ENCODE measurements at places on chromosomes 2 and 18.
A peak's percentile ranks its signal among the peaks of the same experiment; 100 is the strongest.

- no peak for DNase-seq
Measured at GRCh38 chr2:138227195-138227594, 262.9 kb downstream of the HNMT start.

DNA sequence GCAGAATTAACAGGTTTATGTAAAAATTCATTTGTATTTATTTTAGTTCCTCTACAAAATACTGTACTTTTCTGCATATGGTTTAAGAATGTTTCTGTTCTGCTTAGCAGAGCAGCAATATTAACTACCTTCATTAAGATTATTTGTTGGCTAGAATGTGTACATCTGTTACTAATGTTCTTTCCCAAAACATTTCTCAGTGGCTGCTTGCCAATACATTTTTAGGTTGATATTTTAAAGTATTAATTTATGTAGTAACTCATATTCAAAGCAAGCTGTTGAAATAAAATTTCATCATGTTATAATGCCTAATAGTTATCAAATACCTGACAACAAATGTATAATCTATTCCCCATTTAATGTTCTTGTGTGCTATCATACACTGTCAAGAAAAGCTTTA is 40.3 kb downstream of the PRKD3 start:
- DNase-seq, result no peak

DNA sequence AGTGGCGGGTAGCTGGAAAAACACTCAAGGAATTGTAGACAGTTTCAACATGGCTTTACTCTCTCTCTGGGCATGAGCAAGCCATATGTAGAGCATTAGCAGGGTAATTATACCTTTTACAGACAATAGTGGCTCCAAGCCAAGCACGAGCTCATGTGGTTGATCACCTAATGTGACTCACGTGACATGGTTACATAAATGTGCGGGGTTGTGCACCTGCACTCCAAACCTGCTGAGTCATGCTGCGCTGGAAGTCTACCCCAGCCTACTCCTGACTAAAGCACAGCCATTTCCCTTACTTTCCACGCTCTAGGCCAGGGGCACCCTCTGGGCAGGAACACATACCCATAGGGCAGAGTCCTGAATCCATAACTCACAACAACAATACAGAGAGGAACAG is 232.8 kb downstream of the MBD5 start:
- DNase-seq, result no peak

GRCh38 chr18:26548415-26549262 is at the start of gene KCTD1:
TSS of gene KCTD1 (minus strand) at chr18:26548553. CDS start at chr18:26548536, 17 bp downstream.
- peak; percentile 70 for DNase-seq

DNA sequence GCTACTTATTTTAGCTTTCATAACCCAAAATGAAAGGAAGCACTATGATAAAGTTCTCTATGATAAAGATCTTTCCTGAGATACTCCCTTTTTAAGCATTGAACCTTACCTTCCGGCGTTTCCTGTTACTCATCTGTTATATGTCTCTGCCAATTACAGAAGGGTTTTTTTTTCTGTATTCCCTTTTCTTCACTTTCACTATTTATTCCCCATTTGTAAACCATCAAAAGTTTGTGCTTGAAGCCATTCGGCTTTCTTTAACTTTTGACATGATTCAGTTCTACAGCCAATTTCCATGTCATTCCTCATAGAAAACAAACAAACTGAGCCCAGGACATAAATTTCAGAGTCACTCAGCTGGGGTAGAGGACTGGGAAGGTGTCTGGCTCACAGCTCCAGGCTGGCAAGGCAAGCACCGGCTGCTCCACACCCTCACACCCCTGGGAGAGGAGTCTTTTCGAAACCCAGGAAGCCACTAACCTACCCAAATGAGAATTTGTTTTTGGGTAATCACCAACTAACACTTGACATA is 429.4 kb upstream of the TRIB2 start:
- no peak for DNase-seq

DNA sequence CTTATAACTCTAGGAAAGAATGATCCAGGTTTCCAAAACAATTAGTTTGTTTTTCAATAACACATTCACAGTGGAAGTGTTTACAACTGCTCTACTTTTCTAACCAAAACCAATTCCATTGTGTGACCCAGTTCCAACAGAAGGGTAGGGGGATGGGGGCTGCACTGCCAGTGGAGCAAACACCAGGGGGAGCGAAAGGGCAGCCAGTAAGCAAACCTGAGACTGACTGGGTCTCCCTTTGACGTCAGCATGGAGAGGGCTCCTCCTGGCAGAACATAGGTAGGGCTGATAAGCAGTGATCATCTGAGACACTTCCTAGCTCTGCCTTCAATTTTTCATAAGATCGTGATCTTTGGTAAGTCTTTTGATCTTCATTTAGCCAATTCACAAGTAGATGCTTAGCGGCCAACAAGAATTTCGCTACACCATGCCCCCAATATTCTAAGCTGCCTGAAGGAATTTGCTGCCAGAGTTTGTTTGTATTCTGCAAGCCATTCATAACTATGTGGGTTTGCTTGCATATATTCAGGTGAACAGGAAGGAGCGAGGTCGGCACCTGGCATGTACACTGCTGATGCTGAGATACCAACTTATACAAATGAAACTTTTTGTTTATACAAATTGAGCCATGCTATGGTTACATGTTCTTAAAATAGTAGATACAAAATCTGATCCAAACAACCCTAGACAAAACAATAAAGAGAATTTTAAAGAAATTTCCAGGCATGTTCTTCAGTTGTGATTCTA is 45.9 kb downstream of the ST6GAL2 start:
- no peak for DNase-seq

GRCh38 chr2:58834404-58834803 is 593.3 kb upstream of the FANCL start:
- DNase-seq, result no peak

- no peak for DNase-seq
Measured at GRCh38 chr2:5938566-5938896, 246.3 kb downstream of the SOX11 start.

DNA sequence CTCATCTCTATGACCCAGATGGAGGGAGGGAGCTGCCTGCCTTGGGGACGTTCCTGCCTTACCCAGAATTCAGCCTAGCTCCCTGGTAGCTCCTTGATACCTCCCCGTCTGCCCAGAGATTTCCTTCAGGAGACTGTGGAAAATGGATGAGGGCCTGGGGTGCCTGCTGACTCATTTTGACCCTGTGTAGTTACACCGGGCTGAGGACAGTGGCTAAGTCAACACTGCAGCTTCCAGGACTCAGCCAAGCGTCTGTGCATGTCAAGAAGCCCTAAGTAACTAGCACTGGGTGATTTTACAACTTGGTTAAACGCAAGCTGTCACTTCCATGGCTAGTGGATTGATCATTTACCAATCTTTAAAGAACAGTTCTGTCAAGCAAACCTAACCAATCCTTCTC is 23.3 kb upstream of the EPAS1 start:
- no peak for DNase-seq

DNA sequence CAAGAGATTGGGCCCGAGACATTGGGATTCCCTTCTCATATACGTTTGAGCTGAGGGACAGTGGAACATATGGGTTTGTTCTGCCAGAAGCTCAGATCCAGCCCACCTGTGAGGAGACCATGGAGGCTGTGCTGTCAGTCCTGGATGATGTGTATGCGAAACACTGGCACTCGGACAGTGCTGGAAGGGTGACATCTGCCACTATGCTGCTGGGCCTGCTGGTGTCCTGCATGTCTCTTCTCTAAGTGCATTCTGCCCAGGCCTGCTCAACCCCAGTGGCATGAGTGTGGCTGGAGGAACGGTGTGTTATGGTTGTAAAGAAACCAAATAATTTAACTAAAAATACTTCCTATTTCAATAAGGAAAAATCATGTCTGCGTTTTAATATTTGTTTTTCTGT is 29.9 kb downstream of the CPO start:
- DNase-seq, result no peak

GRCh38 chr2:207202645-207203044 is 36.9 kb upstream of the KLF7 start:
- no peak for DNase-seq

DNA sequence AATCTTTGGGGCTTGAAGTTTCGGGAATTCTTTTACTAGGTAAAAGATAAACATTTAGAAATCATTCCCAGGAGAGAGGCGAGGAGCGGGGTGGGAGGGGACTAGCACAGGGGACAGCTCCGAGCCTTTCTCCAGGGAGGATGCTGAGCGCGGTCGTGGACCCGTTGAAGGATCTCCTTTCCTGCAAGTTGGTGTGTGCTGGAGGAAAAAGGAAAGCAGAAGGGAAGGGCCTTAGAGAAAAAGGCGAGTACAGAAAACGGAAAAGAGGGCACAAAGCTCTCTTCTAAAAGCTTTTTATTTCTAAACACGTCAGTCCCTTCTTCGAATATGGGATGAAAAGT is 640 bp downstream of the SLC39A6 start:
- peak; percentile 32 for DNase-seq

GRCh38 chr18:53056064-53056463 is 716.1 kb downstream of the DCC start:
- no peak for DNase-seq

GRCh38 chr18:62979900-62980299 is 264.6 kb downstream of the PHLPP1 start:
- DNase-seq, result no peak

GRCh38 chr18:48713309-48713708 is 174.5 kb downstream of the CTIF start:
- DNase-seq, result no peak

DNA sequence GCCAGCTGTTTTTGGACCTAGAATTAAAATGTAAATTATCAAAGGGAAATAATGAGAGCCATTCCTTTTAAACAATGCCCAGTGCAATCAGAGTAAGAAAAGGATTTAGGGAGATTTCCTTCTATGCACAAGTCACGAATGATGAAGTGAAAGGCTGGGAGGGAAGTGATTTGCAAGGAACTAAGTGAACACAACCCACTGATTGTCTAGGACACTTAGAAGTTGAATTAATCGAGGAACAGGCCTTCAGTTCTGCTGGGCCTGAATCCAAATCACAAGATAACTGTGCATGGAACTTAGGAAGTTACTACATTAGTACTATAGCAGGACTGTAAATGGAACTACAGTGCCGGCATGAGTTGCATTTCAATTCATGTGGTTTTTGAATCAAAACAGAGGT is 17.7 kb downstream of the MAP2 start:
- DNase-seq, result no peak
